DND-41 (cell line): ENCODE measurements at places on chromosomes 4 and X.

DNA sequence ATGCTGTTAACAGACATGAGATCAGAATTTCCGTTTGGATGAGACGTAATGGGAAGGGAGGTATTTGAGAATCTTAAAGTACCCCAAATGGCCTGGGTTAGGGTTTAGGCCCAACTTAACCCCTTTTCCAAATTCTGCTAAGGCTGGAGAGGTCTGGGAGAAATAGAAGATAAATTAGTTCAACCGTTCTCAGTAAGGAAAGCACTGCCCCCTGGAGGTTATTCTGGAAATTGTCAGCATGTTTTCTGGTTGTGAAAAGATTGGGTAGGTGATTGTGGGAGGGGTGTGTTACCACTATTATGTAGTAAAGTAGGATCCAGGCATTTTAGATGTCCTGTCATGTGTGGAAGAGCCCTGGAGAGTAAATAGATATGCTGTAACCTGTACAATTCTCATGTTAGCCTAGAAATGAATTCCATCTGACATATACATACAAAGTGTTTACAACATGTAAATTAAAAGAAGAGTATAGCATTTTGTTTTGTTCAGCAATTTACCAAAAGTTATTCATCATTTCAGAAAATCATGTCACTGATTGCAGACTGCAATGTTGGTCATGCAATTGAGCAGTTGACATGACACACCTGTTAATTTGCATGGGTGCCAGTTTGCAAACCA is 26.8 kb upstream of the GRXCR1 start:
- peak; percentile 57 for DNase-seq

DNA sequence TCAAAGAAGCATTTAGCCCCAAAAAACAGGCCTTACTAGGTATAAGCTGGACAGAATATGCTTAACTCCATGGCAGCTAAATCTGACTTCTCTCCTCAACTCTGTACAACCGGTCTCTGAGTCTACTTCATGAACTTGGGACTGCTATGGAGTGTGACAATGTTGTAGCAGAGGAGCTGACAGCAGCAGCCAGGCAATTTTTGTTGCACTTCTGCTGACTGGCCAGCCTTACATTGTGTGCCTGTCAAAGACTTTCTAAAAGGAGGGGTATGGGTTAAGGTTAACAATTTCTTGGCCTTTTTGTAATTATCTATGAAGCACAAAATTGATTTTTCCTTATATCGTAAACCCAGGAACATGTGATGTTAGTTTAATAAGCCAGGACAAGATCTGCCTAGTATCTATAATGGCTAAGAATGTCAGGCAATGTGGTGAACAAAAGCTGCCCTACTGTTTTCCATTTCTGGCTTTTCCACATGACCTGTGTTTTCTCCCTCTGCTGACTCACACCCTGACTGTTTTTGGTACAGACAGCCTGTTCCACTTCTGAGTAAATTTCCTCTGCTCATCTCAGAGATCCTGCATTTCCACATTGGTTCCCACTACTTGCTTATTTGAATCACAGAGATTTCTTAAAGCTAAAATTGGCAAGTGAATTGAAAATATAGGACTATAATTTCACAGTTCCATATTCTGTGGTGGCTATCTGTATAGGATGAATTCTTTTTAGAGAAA is 9.3 kb downstream of the NOX1 start:
- DNase-seq, result no peak

DNA sequence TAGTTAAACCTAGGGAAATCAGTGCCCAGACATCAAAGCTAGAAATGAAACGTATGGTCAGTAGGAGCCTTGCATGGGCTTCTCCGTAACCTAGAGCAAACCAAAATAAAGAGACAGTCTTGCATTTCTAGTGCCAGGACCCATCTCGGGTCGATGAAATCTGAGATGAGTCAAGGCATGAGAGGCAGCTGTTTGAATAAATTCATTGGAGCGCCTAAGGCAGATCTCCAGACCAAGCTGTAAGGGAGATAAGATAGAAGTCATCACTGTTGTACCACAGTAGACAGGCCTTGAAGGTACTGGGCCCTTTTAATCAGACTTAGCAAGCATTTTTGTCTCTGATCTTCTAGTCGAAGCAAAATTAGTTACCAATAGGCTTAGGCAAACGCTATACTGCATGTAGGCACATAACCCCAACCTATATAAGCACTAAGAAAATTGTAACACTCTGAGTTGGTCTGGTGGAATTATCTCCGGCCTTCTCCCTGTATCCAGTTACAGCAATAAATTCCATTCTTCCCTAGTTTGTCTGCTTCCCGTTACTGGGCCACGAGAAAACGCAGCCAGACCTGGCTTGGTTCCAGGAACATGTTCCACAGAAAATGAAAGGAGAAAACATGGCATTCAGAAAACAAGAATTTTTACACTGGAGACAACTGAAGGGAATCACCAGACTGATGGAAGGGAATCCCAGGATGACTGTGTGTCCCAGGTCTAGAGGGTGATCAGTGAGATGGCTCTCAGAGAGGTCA is 21.1 kb upstream of the PAPSS1 start:
- no peak for DNase-seq

GRCh38 chr4:1903035-1903434 is 31.8 kb downstream of the NSD2 start:
- DNase-seq, result no peak

DNA sequence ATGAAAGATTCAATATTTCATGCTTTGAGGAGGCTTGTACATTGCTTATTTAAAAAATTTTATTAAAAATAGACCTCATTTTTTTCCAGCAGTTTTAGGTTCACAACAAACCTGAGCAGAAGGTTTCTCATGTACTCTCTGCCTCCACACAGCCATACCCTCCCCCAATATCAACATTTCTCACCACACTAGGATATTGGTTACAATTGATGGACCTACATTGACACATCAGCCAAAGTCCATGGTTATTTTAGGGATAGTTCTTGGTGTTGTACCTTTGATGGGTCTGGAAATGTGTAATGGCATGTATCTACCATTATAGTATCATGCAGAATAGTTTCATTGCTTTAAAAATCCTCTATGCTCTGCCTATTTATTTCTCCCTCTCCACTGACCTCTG is 611.0 kb downstream of the KCTD8 start:
- DNase-seq, result no peak
